Mesothelial cell of epicardium (in vitro differentiated cells): ENCODE measurements at places on chromosomes 12 and 14.

DNA sequence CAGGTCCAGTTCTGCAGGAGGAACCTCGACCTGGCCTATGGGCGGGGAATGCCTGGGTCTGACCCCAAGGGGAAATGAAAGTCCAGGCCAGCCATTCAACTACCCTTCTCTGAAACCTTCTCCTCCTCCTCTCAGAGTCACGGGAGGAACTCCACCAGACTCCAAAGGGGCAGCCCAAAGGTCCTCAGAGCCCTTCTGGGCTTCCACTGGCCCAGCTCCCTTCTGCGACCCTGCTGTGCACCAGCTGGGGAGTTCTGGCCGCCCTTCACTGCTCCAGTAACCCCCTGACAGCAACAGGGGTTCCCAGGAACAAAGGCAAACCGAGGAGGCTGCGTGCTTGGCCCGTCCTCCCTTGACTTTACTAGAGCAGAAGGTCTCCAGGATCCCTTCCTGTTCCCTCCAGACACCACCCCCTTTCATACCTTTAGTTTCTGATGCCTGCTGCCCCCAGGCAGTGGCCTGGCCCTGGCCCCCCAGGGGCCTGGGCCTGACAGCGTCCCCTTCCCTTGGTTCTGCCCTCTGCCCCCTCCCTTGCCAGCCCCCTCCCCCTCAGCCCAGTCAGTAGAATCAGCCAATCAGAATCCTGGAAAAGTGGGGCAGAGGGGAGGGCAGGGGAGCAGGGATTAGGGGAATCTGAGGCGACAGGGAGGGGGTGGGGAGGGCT is 850 bp upstream of the ZNF385A start:
- no peak for DNase-seq

GRCh38 chr14:95496690-95497259 is 19.7 kb downstream of the SYNE3 start:
- no peak for DNase-seq

DNA sequence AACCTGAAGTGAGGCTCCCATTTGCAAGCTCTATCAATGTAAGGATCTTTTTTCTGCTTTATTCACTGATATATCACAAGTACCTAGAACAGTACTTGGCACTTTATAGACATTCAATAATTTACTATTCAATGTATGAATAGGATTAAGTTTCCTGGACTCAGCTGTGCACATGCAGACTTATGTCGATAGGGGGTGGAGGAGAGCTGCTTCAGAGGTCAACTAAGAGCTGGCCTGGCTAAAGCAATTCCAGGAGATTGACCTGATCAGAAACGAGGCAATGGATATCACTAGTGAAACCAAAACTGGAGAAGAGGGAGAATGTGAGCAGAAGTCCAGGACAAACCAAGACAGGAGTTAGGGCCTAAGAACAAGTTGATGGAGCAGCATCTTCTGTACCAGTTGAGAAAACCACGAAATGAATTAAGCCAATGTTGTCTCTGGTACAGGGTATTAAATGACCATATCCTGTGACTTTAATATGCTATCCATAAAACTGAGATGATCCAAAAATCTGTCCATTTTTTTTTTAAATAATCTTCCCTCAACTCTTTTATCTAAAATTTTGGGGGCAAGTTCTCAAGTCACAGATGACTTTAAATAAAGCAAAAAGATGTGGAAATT is 169.2 kb downstream of the PIK3C2G start:
- DNase-seq = no peak

- no peak for DNase-seq
Observed at GRCh38 chr14:100106250-100107112, 41.3 kb downstream of the EVL start.

- no peak for DNase-seq
Observed at GRCh38 chr12:86158956-86159355, 97.2 kb downstream of the MGAT4C start.

GRCh38 chr12:66032739-66033138 is 97.8 kb downstream of the LLPH start:
- DNase-seq = no peak

GRCh38 chr14:64444984-64445845 is 20.1 kb upstream of the AKAP5 start:
- DNase-seq = no peak

GRCh38 chr12:45216230-45216982 is 511 bp downstream of the ANO6 start:
- peak; percentile 38 for DNase-seq

DNA sequence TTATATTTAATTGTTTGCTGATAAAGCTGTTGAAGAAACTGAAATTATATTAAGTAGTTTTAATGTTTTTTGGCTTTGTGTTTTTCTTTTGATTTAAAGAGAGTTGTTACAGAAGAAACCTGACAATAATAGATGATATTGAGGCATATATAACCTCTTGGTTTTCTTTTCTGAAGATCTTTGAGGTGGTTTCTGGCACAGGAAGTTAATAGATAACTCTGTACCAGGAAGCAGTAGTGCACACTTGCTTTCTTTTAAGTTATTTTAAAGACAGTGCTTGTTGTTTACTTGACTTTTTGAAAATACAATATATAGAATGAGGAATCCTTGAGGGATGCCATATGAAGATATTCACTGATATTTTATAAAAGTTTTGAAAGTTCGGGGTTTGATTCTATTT is 209.0 kb upstream of the FBXO33 start:
- DNase-seq = no peak

DNA sequence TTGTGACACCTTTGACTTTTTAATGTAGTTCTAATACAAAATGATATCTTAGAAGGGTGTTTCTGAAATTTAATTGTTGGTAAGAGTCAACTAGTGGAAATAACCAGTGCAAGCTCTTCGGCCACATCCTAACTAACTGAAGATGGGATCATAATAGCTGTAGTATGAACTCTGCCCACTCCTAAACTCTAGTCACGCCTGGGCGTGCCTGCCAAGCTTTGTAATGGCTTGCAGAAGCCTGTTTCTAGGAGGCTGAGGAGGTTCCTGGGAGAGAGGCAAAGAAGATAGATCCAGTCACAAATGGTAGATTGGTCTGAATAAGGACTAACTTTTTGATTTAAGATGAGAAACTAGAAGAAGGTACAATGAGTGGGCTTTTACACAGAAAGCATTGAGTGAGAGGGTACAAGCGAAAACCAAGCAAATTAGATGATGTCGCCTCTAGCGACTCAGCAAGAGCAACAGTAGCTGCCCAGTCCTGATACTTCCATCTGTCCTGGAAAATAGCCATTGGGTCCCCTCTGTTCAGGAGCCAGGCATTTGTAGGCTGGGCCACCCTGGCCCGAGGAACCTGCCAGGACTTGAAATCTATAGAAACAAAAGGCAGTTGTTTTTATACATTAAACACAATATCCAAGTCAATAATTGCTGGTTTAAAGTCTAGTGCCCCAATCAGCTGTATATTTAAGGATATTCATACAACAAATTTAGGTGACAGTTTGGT is 148.8 kb downstream of the SLC38A4 start:
- DNase-seq = no peak

DNA sequence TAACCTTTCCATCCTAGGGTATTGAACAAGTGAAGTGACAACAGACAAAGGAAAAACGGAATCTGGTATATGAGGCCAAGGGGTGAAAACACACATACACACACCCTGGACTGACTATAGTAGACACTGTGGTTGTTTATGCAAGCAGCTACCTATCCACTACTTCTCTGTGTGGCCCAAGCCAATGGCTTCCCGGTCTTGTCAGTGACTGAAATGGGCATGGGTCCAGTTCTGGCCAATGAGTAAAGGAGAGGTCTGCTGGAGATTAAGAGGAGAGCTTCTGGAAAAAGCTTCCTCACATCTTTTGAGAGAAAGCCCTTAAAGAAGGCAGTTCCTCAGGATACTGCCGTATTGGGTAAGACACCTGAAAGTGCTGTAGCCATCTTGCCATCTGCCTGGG is 19.3 kb downstream of the MBIP start:
- no peak for DNase-seq

GRCh38 chr12:22321018-22321605 is 13.4 kb downstream of the ST8SIA1 start:
- DNase-seq = no peak

GRCh38 chr12:6476489-6476888 is 6.0 kb upstream of the VAMP1 start:
- DNase-seq = no peak

DNA sequence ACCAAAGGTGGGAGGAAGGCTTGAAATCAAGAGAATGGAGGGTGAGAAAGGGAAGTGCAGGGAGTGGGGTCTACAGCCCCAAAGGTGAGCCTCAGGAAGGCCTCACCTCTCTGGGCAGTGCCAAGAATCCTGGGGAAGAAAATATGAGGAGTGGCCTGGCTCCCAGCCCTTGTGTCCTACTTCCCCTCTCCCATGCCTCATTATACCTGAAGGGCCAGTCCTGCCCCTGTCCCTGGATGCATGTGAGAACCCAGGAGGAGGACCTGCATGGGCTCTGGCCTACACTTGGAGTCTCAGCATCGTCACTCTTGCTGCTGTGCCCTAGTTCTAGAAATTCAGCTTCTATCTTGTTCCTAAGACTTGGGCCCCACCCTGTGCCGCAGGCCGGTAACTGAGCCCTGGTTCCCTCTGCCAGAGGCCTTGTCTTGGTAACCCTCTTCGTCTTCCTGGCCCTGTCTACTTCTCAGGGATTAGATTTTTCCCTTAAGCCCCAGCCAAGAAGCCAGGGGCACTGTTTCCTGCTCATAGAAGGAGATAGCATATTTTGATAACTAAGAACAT is 10.9 kb upstream of the MYH7 start:
- DNase-seq = no peak

DNA sequence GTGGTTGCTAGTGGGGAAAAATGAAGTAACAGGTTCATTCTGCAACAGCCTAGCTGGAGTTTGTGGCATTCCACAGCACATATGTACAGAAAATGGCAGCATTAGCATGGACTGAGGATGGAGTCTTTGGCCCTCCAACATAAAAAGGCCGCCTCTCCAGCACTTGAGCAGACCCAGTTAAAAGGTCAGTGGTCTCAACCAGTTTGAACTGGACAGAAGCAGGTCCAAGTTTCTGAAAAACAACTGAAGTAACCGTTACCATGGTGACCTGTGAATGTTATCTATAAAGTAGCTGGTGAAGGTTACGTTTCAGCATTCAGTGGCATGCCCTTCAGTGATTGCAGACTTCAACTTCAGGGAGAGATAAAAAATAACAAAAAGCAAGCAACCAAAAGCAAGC is 34.1 kb upstream of the OR10AD1 start:
- no peak for DNase-seq

DNA sequence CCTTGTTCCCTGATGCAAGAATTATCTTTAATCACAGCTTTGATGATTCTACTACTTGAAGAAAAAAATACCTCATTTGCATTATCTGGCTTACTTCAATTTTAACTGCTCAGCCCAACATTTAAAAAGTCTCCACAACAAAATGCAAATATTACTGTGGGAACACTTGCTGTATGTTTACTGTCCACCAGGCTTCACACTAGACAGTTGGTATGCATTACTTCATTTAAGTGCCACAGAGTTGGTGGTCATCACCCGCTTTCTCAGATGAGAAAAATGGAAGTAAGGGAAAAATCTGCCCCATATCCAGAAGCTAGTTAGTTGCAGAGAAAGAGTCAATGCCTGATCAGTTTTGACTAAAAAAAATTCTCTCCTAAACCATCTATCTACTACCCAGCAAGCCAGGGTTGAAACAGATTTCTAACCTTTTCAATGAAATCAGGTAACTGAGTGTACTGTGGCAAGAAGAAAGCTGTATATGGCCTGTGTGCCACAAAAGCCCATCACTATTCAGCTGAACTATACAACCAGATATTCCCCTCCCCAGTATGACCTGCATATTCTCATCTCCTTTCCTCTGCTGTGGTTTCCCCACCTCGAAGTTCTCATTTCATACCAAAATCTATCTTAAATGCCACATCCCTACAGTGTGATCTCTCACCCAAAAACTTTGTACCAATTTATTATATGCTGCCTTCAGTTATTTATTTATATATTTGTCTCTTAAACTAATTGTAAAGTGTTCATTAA is 90.3 kb downstream of the ATP2B1 start:
- DNase-seq = no peak

GRCh38 chr12:66859751-66860440 is 181.0 kb upstream of the GRIP1 start:
- no peak for DNase-seq

DNA sequence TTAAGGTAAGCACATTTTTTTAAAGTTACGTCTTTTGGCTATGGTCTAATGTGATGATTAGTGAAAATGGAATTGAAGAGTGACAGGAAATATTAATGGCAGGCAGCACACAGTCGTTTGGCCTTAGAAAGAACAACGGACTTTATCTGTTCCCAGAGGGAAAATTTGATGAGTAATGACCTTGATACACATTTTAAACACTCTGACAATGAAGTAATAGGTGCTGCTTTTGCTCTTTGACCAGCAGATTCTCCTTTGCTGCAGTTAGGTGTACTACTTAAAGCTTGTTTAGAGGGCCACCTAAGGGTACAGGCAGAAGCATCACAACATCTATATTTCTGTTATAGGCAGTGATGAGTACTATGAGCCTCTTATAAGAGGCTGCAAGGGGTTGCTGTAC is 27.1 kb upstream of the RNU6-8 start:
- DNase-seq = no peak

GRCh38 chr14:78197051-78197450 is 26.9 kb downstream of the NRXN3 start:
- DNase-seq = no peak

GRCh38 chr14:33952541-33952940 is 1.7 kb upstream of the EGLN3 start:
- DNase-seq = no peak

- DNase-seq = no peak
Observed at GRCh38 chr12:93592641-93593406, 20.3 kb downstream of the SOCS2 start.

- no peak for DNase-seq
Observed at GRCh38 chr14:51006781-51007211, 62.5 kb upstream of the PYGL start.

DNA sequence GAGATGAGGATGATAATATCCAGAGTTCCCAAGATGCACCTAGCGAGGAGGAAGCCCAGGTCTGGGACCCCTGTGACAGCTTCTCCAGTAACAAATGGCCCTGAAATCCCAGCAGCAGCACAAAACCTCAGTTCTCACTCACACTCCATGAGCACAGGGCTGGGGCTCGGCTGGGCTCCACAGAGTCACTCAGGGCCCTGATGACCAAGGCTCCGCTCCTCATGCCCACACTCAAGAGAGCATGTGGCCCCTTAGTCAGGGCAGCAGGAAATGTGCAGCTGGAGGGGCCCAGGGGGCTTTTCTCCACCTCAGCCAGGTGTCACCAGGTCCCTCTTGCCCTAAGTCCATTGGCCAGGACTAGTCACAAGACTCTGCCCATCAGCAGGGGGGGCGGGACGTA is 242.7 kb upstream of the SFSWAP start:
- no peak for DNase-seq

- no peak for DNase-seq
Observed at GRCh38 chr12:115354007-115354890, 670.3 kb upstream of the TBX3 start.

DNA sequence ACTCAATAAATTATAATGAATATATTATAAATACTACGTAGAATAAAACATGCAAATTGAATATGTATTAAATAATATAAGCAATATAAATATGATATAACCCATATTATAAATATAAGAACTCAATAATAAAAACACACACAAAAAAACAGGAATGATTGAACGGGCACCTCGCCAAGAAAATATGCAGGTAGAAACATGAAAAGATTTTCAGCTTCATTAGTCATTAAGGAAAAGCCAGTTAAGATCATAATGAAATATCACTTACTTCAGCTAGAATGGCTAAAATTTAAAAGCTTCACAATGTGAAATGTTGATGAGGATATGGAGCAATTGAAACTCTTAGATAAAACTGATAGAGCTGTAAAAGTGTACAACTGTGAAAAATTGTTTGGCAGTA is 17.8 kb upstream of the SEL1L start:
- DNase-seq = no peak

GRCh38 chr12:15545334-15545733 is 223.0 kb downstream of the PTPRO start:
- DNase-seq = no peak
